Chondrocyte (in vitro differentiated cells): ENCODE measurements at places on chromosomes 6 and 20. TPM values are rescaled to one million over a fixed set of nuclear protein-coding genes. Genes with fewer than 3 reads are reported as not detected.
A peak's percentile ranks its signal among the peaks of the same experiment; 100 is the strongest.

GRCh38 chr6:93235775-93236174, 183.6 kb downstream of the EPHA7 start:
- peaks cover 5% of the 10 kb centered on the region for H3K4me1 ChIP-seq
- DNase-seq, result no peak
- no peak overlapping the region for H3K27ac ChIP-seq
- no peak overlapping the region for H3K4me3 ChIP-seq
- no peaks in the 10 kb centered on the region for H3K27me3 ChIP-seq

GHRH gene
- not detected in 3 replicates for total RNA-seq

DNA sequence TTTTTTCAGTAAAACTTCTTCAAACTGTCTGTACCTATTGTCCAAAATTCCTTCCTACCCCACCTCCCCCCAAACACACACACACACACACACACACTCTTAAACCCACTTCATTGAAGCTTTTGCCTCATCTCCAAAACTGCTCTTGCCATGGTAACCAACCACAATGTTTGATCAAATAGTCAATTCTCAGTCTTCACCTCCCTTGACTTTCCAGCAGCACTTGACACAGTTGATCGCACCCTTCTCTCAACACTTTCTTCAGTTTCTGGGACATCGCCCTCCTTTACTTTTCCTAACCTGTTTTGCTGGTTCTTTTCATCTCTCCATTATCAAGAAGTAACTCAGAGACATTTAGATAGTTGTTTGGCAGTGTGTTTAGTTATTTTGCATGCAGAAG, 71.5 kb upstream of the COL21A1 start:
- no peak for DNase-seq
- H3K4me1 ChIP-seq, result no peaks in the 10 kb centered on the region
- peaks cover 3% of the 10 kb centered on the region for H3K27me3 ChIP-seq
- H3K4me3 ChIP-seq, result no peak overlapping the region
- no peak overlapping the region for H3K27ac ChIP-seq
- no peaks in the 10 kb centered on the region for H3K36me3 ChIP-seq

DNA sequence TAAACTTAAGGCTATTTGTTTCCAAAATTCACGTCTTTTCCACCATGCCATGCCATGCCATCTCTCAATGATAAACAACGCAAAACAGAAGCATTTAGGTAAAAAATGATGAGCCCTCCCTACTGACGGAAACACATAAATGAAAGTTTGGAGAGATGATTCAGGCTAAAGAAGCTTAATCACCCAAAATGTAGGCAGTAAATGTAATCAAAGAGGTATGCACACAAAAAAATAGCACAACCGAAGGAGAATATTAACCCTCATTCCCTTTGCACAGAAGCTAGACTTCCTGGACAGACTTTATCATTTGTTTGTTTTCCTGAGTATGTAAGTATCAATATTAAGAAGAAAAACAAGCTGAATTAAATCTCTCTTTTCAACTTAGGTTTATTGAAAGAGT, 28.8 kb downstream of the DCDC2 start:
- no peak for DNase-seq
- no peaks in the 10 kb centered on the region for H3K27me3 ChIP-seq
- H3K4me3 ChIP-seq, result no peak overlapping the region

DEFB132 gene
- not detected in 3 replicates for total RNA-seq

MAFB gene
- total RNA-seq, result 3.0 to 5.4 TPM (median 4.2 TPM) in 3 replicates

RAET1E gene
- not detected in 3 replicates for total RNA-seq

- no peak overlapping the region for H3K27ac ChIP-seq
- no peaks in the 10 kb centered on the region for H3K36me3 ChIP-seq
- H3K4me3 ChIP-seq, result no peak overlapping the region
These were observed 184.2 kb upstream of the SPTLC3 start for GRCh38 chr20:12824328-12825225.

ZC2HC1B gene
- total RNA-seq, result 0.46 TPM in 1 of 3 replicates, not detected in the others

GRCh38 chr6:25434921-25435320, 155.7 kb downstream of the CARMIL1 start:
- H3K4me3 ChIP-seq, result no peak overlapping the region
- peaks cover 2% of the 10 kb centered on the region for H3K4me1 ChIP-seq
- no peak for DNase-seq
- H3K36me3 ChIP-seq, result no peaks in the 10 kb centered on the region
- no peak overlapping the region for H3K27ac ChIP-seq

GRCh38 chr6:44842616-44843015, 455.1 kb downstream of the CDC5L start:
- no peak overlapping the region for H3K4me3 ChIP-seq
- H3K36me3 ChIP-seq, result no peaks in the 10 kb centered on the region
- no peak overlapping the region for H3K27ac ChIP-seq
- H3K27me3 ChIP-seq, result no peaks in the 10 kb centered on the region
- H3K4me1 ChIP-seq, result peaks cover 11% of the 10 kb centered on the region

- no peak within 1 kb of the TSS for H3K4me3 ChIP-seq
- H3K4me1 ChIP-seq, result no peaks in the 10 kb centered on the region
- no peak within 1 kb of the TSS for H3K27ac ChIP-seq
- peaks cover 7% of the 10 kb centered on the region for H3K27me3 ChIP-seq
- H3K36me3 ChIP-seq, result no peaks in the 10 kb centered on the region
These were observed at the start of gene LY86 for GRCh38 chr6:6588064-6588923. Gene LY86, plus strand, starts transcription at chr6:6588720. Its CDS starts 15 bp downstream, at chr6:6588735.

DNA sequence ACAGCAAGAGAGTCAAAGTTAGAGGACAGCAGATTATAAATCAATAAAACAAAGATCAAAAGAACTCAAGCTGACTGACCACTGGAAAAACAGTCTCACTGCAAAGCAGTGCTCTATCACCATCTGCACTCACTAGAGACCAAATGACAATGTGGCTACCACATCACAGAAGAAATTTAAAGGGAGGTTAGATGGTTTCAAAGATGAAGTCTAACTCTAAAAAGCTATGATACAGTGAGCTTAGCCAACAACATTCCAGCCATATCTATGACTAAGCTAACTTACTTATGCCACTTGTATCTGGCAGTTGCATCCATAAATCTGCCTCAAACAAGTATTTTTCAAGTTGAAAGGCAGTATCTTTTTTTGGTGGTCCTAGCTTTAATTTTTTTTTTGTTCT, 68.6 kb downstream of the ARHGAP18 start:
- peaks cover 4% of the 10 kb centered on the region for H3K36me3 ChIP-seq
- no peaks in the 10 kb centered on the region for H3K27me3 ChIP-seq
- H3K27ac ChIP-seq, result peak overlapping the region; percentile 28
- peaks cover 61% of the 10 kb centered on the region for H3K4me1 ChIP-seq

GRCh38 chr6:56864171-56864616, 90.7 kb upstream of the BEND6 start:
- peaks cover 2% of the 10 kb centered on the region for H3K36me3 ChIP-seq
- H3K27me3 ChIP-seq, result no peaks in the 10 kb centered on the region
- no peak overlapping the region for H3K4me3 ChIP-seq
- H3K4me1 ChIP-seq, result peaks cover 67% of the 10 kb centered on the region
- no peak for DNase-seq

- peaks cover 17% of the 10 kb centered on the region for H3K27me3 ChIP-seq
- H3K4me1 ChIP-seq, result no peaks in the 10 kb centered on the region
- H3K4me3 ChIP-seq, result no peak overlapping the region
- no peak for DNase-seq
- H3K27ac ChIP-seq, result no peak overlapping the region
These were observed 360.3 kb upstream of the PTCHD4 start for GRCh38 chr6:48471326-48471725.

DNAH8 gene
- total RNA-seq, result 0.05 to 0.24 TPM (median 0.15 TPM) in 3 replicates

DNA sequence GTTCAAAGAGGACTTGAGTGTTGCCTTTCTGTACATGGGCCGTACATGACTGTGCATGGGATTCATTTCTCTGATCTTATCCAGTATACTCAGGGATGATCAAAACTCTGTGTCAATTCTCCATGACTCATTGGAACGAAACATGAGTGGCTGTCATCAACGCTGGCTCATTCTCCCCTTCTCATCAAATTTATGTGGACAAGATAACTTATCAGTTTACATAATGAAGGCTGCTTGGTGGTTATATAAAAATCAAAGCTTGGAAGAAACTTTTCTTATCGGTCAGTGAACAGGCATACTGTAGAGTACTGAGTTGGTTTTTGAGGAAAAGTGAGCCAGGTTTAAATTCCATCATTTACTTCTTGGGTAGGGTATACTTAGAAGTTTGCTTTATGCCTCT, 24.9 kb downstream of the CRISP1 start:
- H3K27me3 ChIP-seq, result peaks cover 15% of the 10 kb centered on the region
- H3K27ac ChIP-seq, result no peak overlapping the region
- no peak overlapping the region for H3K4me3 ChIP-seq
- H3K4me1 ChIP-seq, result no peaks in the 10 kb centered on the region
- DNase-seq, result no peak

TCF21 gene
- total RNA-seq, result not detected in 3 replicates

YIPF3 gene
- 131 to 142 TPM (median 133 TPM) in 3 replicates for total RNA-seq

FOXA2 gene
- not detected in 3 replicates for total RNA-seq

- peaks cover 4% of the 10 kb centered on the region for H3K36me3 ChIP-seq
- peaks cover 78% of the 10 kb centered on the region for H3K4me1 ChIP-seq
- no peak for DNase-seq
- H3K27ac ChIP-seq, result peak overlapping the region; percentile 83
- H3K4me3 ChIP-seq, result peak overlapping the region; percentile 11
- H3K27me3 ChIP-seq, result no peaks in the 10 kb centered on the region
These were observed 36.1 kb downstream of the DSE start for GRCh38 chr6:116406678-116407345.

FAM229B gene
- total RNA-seq, result 25.7 to 37.5 TPM (median 27.9 TPM) in 3 replicates

ALDH5A1 gene
- total RNA-seq, result 7.2 to 7.4 TPM (median 7.4 TPM) in 3 replicates

- no peak for DNase-seq
- no peak overlapping the region for H3K27ac ChIP-seq
- H3K4me3 ChIP-seq, result no peak overlapping the region
These were observed 50.6 kb downstream of the NUP153 start for GRCh38 chr6:17656092-17656491.

ATP6V1G2 gene
- 2.4 to 4.1 TPM (median 3.0 TPM) in 3 replicates for total RNA-seq

- no peak for DNase-seq
- H3K4me3 ChIP-seq, result no peak overlapping the region
- no peak overlapping the region for H3K27ac ChIP-seq
- peaks cover 6% of the 10 kb centered on the region for H3K27me3 ChIP-seq
- H3K4me1 ChIP-seq, result peaks cover 3% of the 10 kb centered on the region
These were observed 29.0 kb upstream of the TBPL1 start for GRCh38 chr6:133923938-133924593.

DNA sequence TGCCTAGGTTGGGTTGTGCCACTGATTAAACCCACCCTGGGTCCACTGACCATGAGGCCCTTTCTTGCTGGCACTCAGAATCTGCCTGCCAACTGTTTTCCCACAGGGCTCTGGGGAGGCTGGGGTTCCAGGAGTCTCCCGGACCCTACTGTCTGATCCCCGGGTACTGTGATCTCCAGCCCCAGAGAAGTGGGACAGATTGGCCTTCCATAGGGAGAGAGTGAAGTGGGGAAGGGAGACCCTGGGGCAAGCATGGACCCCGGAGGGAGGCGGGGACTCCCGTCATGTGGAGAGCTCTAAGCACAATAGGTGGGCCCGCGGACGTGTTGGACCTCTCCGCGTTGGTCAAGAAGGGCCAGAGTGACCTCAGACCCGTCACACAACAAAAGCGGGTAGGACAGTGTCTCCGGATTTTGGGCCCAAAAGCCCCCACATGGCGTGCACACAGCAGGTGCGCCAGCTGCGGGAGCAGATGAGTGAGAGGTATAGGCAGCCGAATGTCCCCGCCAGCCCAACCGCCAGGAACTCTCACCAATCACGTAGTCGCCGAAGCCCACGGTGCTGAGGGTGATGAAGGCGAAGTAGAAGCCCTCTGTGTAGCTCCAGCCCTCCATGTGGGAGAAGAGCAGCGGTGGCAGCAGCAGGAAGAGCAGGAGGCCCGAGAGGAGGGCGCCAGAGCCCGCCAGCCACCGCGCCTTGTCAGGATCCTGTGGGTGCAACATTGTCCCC, 10.6 kb downstream of the KCNK17 start:
- H3K4me1 ChIP-seq, result peaks cover 3% of the 10 kb centered on the region
- no peak for DNase-seq
- H3K27me3 ChIP-seq, result peaks cover 34% of the 10 kb centered on the region
- H3K27ac ChIP-seq, result no peak overlapping the region
- no peak overlapping the region for H3K4me3 ChIP-seq

DNA sequence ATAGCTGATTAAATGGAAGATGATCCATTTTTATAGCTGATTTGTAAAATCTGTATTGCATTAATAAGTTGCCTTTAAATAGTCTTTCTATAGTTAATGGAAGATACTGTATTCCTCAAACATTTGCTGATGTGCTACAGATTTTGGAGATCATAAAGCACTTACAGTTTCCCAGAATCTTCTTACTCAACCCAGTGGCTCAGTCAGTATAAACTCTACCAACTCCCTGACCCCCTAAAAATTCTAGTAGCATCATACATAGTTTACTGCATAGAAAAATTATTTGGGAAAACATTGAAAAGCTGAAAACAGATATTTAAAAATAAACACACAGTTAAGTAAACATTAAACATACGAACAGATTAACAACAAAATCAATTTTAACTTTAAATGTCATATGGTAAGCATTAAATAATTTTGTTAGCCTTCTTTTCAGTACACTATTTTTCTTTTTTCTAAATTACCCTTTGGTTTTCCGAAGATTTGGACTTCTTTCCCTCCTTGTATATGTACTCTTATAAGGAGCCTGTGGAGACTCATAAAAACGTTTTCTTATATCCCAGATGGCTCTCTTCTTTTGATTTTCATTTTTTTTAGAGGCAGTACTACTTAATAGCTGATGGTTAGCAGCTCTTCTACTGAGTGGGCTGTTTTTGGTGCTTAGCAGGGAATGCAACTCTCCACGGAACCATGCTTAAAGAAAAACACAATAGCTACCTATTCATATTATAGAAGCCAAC, 62.7 kb upstream of the BMP5 start:
- H3K27ac ChIP-seq, result no peak overlapping the region

CPXM1 gene
- total RNA-seq, result 6.2 to 6.4 TPM (median 6.3 TPM) in 3 replicates

TNNC2 gene
- total RNA-seq, result 0.46 to 0.63 TPM (median 0.52 TPM) in 3 replicates

- H3K36me3 ChIP-seq, result peaks cover 3% of the 10 kb centered on the region
- no peak for DNase-seq
- no peak overlapping the region for H3K27ac ChIP-seq
- H3K4me1 ChIP-seq, result peaks cover 10% of the 10 kb centered on the region
- no peaks in the 10 kb centered on the region for H3K27me3 ChIP-seq
- no peak overlapping the region for H3K4me3 ChIP-seq
These were observed 6.2 kb downstream of the LMBRD1 start for GRCh38 chr6:69790629-69791028.

- H3K36me3 ChIP-seq, result no peaks in the 10 kb centered on the region
- DNase-seq, result no peak
- no peaks in the 10 kb centered on the region for H3K4me1 ChIP-seq
- H3K4me3 ChIP-seq, result no peak within 1 kb of the TSS
- H3K27me3 ChIP-seq, result peaks cover 38% of the 10 kb centered on the region
- no peak within 1 kb of the TSS for H3K27ac ChIP-seq
These were observed at the start of gene HLA-DQA2 for GRCh38 chr6:32741031-32741960. Gene HLA-DQA2, plus strand, starts transcription at chr6:32741391. Its CDS starts 53 bp downstream, at chr6:32741444.

- H3K4me3 ChIP-seq, result no peak overlapping the region
- no peaks in the 10 kb centered on the region for H3K27me3 ChIP-seq
- no peak overlapping the region for H3K27ac ChIP-seq
- H3K4me1 ChIP-seq, result peaks cover 4% of the 10 kb centered on the region
- H3K36me3 ChIP-seq, result no peaks in the 10 kb centered on the region
These were observed 219.1 kb upstream of the STXBP5 start for GRCh38 chr6:146985111-146985510.

GRCh38 chr6:13352165-13352564, 23.8 kb upstream of the TBC1D7 start:
- no peak overlapping the region for H3K4me3 ChIP-seq
- H3K36me3 ChIP-seq, result no peaks in the 10 kb centered on the region
- peaks cover 33% of the 10 kb centered on the region for H3K4me1 ChIP-seq
- no peak overlapping the region for H3K27ac ChIP-seq
- DNase-seq, result no peak

GRCh38 chr6:46901882-46902314, 19.8 kb downstream of the ADGRF5 start:
- no peak overlapping the region for H3K27ac ChIP-seq
- no peak for DNase-seq
- H3K36me3 ChIP-seq, result no peaks in the 10 kb centered on the region
- no peak overlapping the region for H3K4me3 ChIP-seq
- H3K4me1 ChIP-seq, result peaks cover 13% of the 10 kb centered on the region

SLC32A1 gene
- total RNA-seq, result not detected in 3 replicates
